ENCODE measurements at places on chromosomes 12 and 14. TPM values are rescaled to one million over a fixed set of nuclear protein-coding genes. Genes with fewer than 3 reads are reported as not detected.

GRCh38 chr12:43675048-43675904 is 83.3 kb downstream of the PUS7L start:
- no peaks in the 10 kb centered on the region for H3K27me3 ChIP-seq
- H3K36me3 ChIP-seq = no peaks in the 10 kb centered on the region
- no peak overlapping the region for H3K4me3 ChIP-seq
- no peaks in the 10 kb centered on the region for H3K4me1 ChIP-seq

DNA sequence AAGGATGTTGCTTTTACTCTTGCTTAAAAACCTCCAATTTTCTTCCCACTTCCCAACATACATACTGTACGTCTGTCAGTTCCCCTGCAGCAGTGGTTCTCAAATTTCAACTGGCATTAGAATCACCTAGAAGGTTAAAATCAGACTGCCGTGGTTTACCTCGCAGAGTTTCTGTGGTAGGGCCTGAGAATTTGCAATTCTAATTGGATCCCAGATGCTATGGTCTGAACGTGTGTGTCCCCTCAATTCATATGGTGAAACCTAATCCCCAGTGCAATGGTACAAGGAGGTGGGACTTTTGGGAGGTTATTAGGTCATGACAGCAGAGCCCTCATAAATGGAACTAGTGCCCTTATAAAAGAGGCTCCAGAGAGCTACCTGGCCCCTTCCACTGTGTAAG is 226.9 kb downstream of the CRADD start:
- H3K36me3 ChIP-seq = no peaks in the 10 kb centered on the region
- H3K4me3 ChIP-seq = no peak overlapping the region
- no peaks in the 10 kb centered on the region for H3K27me3 ChIP-seq
- no peak overlapping the region for H3K27ac ChIP-seq
- peaks cover under 1% of the 10 kb centered on the region for H3K4me1 ChIP-seq

GRCh38 chr12:72261885-72262284 is 10.3 kb upstream of the TRHDE start:
- H3K27me3 ChIP-seq = no peaks in the 10 kb centered on the region
- no peaks in the 10 kb centered on the region for H3K36me3 ChIP-seq
- H3K4me1 ChIP-seq = no peaks in the 10 kb centered on the region

DNA sequence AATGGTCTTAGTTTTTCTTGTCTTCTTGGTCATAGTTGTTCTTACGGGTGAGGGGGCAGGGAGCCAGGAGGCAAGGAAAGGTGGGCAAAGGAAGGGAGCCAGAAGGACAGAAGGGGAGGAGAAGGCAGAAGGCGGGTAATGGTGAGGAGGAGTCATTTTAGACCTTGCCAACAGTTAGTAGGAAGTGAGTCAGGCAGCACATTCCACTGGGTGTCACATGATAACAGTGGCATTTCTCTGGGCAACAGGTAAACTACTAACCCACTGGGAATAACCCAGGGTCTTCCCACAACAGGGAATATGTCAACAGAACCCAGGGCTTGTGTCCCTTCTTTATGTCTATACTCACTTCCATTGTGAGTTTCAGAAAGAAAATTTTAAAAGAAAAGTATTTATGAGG is 127.6 kb downstream of the SLC8A3 start:
- peaks cover 10% of the 10 kb centered on the region for H3K27me3 ChIP-seq
- H3K36me3 ChIP-seq = no peaks in the 10 kb centered on the region
- no peak overlapping the region for H3K27ac ChIP-seq

- H3K36me3 ChIP-seq = no peaks in the 10 kb centered on the region
- H3K27ac ChIP-seq = no peak overlapping the region
- no peaks in the 10 kb centered on the region for H3K4me1 ChIP-seq
- H3K4me3 ChIP-seq = no peak overlapping the region
These were observed 30.8 kb downstream of the CNTN1 start for GRCh38 chr12:40723001-40723400.

DNA sequence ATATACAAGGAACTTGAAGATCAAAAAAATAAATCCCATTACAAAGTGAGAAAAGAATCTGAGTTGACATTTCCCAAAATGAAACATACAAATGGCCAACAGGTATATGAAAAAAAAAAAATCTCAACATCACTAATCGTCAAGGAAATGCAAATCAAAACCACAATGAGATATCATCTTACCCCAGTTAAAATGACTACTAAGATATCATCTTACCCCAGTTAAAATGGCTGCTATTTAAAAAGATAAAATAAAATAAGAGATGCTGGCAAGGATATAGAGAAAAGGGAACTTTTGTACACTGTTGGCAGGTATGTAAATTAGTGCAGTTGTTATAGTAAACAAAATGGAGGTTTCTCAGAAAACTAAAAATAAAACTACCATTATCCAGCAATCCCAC is 44.4 kb downstream of the PLEKHG7 start:
- H3K4me3 ChIP-seq = no peak overlapping the region
- no peaks in the 10 kb centered on the region for H3K36me3 ChIP-seq
- H3K27ac ChIP-seq = no peak overlapping the region
- DNase-seq = no peak
- no peaks in the 10 kb centered on the region for H3K4me1 ChIP-seq

- no peak within 1 kb of the TSS for H3K27ac ChIP-seq
- H3K4me1 ChIP-seq = peaks cover 2% of the 10 kb centered on the region
- H3K36me3 ChIP-seq = no peaks in the 10 kb centered on the region
- DNase-seq = peak; percentile 12
- H3K4me3 ChIP-seq = no peak within 1 kb of the TSS
- no peaks in the 10 kb centered on the region for H3K27me3 ChIP-seq
These were observed at the start of gene ABHD12B for GRCh38 chr14:50871914-50872732. ABHD12B (plus strand) TSS chr14:50872053; CDS start chr14:50872175, 122 bp downstream.

GRCh38 chr12:123094349-123095077 is 56.4 kb downstream of the PITPNM2 start:
- no peaks in the 10 kb centered on the region for H3K4me1 ChIP-seq
- DNase-seq = no peak
- H3K27ac ChIP-seq = no peak overlapping the region

- peaks cover 5% of the 10 kb centered on the region for H3K4me1 ChIP-seq
- no peaks in the 10 kb centered on the region for H3K36me3 ChIP-seq
- no peaks in the 10 kb centered on the region for H3K27me3 ChIP-seq
- H3K27ac ChIP-seq = no peak overlapping the region
- no peak overlapping the region for H3K4me3 ChIP-seq
- no peak for DNase-seq
These were observed 49.8 kb downstream of the PTGER2 start for GRCh38 chr14:52363961-52364360.

DNA sequence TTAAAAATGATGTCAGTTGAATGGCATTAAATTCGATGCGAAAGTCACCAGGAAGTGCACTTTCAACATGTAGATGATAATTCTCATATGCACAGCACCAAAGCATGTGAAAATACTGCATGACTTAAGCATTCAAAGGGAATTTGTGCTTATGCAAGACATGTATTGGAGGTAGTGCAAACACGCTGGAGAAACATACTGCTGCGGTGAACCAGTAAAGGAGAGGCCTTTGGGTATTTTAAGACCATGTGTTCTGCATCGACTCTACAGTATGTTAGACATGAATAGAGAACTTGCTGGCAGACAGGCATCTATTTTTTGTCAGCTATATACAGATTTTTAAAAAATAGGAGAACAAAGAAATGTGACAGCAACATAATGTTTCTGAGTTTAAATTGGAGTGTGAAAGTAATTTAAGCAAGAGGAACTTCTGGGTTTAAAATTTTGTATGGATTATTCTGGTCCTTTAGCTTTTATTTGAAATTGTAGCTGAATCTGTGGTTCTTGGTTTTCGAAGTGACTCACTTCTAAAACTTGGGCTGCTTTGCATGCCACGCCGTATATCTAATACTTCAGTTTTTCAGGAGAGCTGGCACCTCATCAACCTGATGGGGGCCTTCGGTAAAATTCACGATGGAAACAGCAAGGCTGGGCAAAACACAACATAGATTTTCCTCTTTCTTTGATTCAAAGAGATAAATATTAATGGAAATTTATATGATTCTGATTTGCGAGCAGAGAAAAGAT is 408.7 kb downstream of the APAF1 start:
- H3K4me3 ChIP-seq = no peak overlapping the region
- H3K36me3 ChIP-seq = no peaks in the 10 kb centered on the region
- DNase-seq = no peak
- no peaks in the 10 kb centered on the region for H3K27me3 ChIP-seq

GRCh38 chr14:104076743-104077142 is 8.8 kb upstream of the ASPG start:
- no peak overlapping the region for H3K27ac ChIP-seq
- no peak overlapping the region for H3K4me3 ChIP-seq
- H3K27me3 ChIP-seq = no peaks in the 10 kb centered on the region
- H3K36me3 ChIP-seq = no peaks in the 10 kb centered on the region

DNA sequence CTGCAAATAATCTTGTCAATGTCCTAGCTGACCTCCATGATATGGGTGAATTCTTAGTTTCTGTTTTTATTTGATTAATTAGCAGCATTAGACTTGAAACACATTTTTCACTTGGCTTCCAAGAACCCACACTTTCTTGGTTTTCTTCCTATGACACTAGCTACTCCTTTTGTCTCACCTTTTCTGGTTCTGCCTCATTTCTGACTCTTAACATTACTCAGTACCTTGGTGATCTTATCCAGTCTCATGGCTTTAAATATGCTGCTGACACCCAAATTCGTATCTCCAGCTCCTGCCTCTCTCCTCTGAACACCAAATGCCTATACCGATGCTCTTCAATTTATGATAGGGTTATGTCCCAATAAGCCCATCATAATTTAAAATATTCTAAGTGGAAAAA is 32.0 kb upstream of the SSTR1 start:
- no peak for DNase-seq
- no peaks in the 10 kb centered on the region for H3K36me3 ChIP-seq
- H3K27ac ChIP-seq = no peak overlapping the region
- no peak overlapping the region for H3K4me3 ChIP-seq
- H3K4me1 ChIP-seq = no peaks in the 10 kb centered on the region

- no peak overlapping the region for H3K4me3 ChIP-seq
- no peaks in the 10 kb centered on the region for H3K36me3 ChIP-seq
- no peak overlapping the region for H3K27ac ChIP-seq
- no peaks in the 10 kb centered on the region for H3K27me3 ChIP-seq
- no peaks in the 10 kb centered on the region for H3K4me1 ChIP-seq
These were observed 71.3 kb downstream of the TSPAN11 start for GRCh38 chr12:30997685-30998440.

DNA sequence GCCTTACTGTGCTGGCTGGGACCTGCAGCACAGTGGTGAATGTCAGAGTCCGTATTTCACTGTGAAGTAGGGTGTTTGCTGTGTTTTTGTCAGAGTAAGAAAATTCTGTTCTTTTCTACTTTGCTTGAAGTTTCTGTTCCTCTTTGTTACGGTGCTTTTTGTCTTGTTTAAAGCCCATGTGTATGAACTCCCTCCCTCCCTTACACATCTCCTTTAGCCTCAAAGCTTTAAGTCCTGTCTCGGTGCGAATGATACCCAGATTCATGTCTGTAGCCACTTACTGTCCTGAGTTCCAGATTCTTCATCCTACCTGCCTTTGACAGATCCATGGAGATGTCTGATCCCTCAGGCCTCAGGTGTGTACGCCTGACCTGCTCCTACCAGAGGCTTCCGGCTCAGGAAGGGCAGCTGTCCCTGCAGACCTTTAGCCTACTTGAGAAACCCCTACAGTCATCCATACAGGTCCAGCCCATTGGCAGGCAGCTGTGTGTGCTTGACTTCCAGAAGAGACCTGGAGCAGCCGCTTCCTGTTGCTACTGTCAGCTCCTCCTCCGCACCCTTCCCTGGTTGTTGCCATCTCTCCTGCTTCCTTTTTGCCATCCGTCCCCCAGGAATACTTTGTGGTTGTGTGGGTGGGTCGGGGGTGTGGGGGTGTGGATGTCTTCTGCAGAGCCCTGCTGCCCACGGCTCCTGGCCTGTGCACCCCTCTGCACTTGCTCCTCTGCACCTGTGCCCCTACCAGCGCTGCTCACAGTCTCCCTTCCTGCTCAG is 72.9 kb downstream of the DDX51 start:
- H3K36me3 ChIP-seq = peaks cover 5% of the 10 kb centered on the region
- no peak overlapping the region for H3K4me3 ChIP-seq
- DNase-seq = no peak
- no peak overlapping the region for H3K27ac ChIP-seq
- H3K27me3 ChIP-seq = no peaks in the 10 kb centered on the region
- no peaks in the 10 kb centered on the region for H3K4me1 ChIP-seq

GRCh38 chr14:74601982-74602381 is 10.1 kb downstream of the LTBP2 start:
- H3K27me3 ChIP-seq = no peaks in the 10 kb centered on the region
- H3K27ac ChIP-seq = no peak overlapping the region
- peak; percentile 29 for DNase-seq

- H3K36me3 ChIP-seq = no peaks in the 10 kb centered on the region
- H3K27ac ChIP-seq = no peak overlapping the region
- H3K4me1 ChIP-seq = no peaks in the 10 kb centered on the region
- H3K4me3 ChIP-seq = no peak overlapping the region
- H3K27me3 ChIP-seq = peaks cover 3% of the 10 kb centered on the region
These were observed 38.7 kb upstream of the GPATCH2L start for GRCh38 chr14:76112889-76113624.

- no peak overlapping the region for H3K4me3 ChIP-seq
- DNase-seq = no peak
- H3K4me1 ChIP-seq = no peaks in the 10 kb centered on the region
- no peaks in the 10 kb centered on the region for H3K27me3 ChIP-seq
These were observed 1.9 kb downstream of the TMEM119 start for GRCh38 chr12:108595711-108596647.

- no peak for DNase-seq
- H3K27ac ChIP-seq = no peak overlapping the region
- no peak overlapping the region for H3K4me3 ChIP-seq
- H3K4me1 ChIP-seq = no peaks in the 10 kb centered on the region
- H3K36me3 ChIP-seq = peaks cover 12% of the 10 kb centered on the region
- no peaks in the 10 kb centered on the region for H3K27me3 ChIP-seq
These were observed 19.8 kb upstream of the AMN start for GRCh38 chr14:102902523-102903247.

- no peak overlapping the region for H3K27ac ChIP-seq
- H3K4me3 ChIP-seq = no peak overlapping the region
- no peaks in the 10 kb centered on the region for H3K27me3 ChIP-seq
- no peak for DNase-seq
- H3K4me1 ChIP-seq = peaks cover 6% of the 10 kb centered on the region
These were observed 141.0 kb downstream of the MSRB3 start for GRCh38 chr12:65419284-65420072.

- peak; percentile 14 for DNase-seq
- H3K27ac ChIP-seq = no peak overlapping the region
These were observed 166.5 kb upstream of the GSC start for GRCh38 chr14:94936401-94936892.

- H3K4me3 ChIP-seq = no peak overlapping the region
- no peak overlapping the region for H3K27ac ChIP-seq
- no peak for DNase-seq
- H3K36me3 ChIP-seq = no peaks in the 10 kb centered on the region
- no peaks in the 10 kb centered on the region for H3K4me1 ChIP-seq
These were observed 152.1 kb upstream of the GSC start for GRCh38 chr14:94921882-94922585.

Gene ABCD2
- polyA plus RNA-seq = not detected

Gene FZD10
- polyA plus RNA-seq = not detected

Gene DLGAP5
- polyA plus RNA-seq = 13.2 TPM

Gene EIF2S3B
- polyA plus RNA-seq = 0.51 TPM

Gene TMEM52B
- 0.25 TPM for polyA plus RNA-seq

Gene FAM161B
- 3.8 TPM for polyA plus RNA-seq

Gene KRT2
- not detected for polyA plus RNA-seq

Gene DTX1
- polyA plus RNA-seq = 0.45 TPM

Gene CBLN3
- 1.9 TPM for polyA plus RNA-seq

Gene CHGA
- polyA plus RNA-seq = 20.4 TPM

Gene GPR84
- 0.33 TPM for polyA plus RNA-seq

Gene SLC17A8
- 0.22 TPM for polyA plus RNA-seq

Measured in small intestine (tissue), 16 donors.